Vagina (tissue), 2 donors: ENCODE measurements at places on chromosomes 7 and 10. TPM values are rescaled to one million over a fixed set of nuclear protein-coding genes. Genes with fewer than 3 reads are reported as not detected.

GRCh38 chr10:121774813-121775212, 153.0 kb downstream of the ATE1 start:
- H3K27me3 ChIP-seq, result no peaks in the 10 kb centered on the region
- no peak overlapping the region for H3K4me3 ChIP-seq
- H3K27ac ChIP-seq, result no peak overlapping the region
- no peaks in the 10 kb centered on the region for H3K4me1 ChIP-seq

DNA sequence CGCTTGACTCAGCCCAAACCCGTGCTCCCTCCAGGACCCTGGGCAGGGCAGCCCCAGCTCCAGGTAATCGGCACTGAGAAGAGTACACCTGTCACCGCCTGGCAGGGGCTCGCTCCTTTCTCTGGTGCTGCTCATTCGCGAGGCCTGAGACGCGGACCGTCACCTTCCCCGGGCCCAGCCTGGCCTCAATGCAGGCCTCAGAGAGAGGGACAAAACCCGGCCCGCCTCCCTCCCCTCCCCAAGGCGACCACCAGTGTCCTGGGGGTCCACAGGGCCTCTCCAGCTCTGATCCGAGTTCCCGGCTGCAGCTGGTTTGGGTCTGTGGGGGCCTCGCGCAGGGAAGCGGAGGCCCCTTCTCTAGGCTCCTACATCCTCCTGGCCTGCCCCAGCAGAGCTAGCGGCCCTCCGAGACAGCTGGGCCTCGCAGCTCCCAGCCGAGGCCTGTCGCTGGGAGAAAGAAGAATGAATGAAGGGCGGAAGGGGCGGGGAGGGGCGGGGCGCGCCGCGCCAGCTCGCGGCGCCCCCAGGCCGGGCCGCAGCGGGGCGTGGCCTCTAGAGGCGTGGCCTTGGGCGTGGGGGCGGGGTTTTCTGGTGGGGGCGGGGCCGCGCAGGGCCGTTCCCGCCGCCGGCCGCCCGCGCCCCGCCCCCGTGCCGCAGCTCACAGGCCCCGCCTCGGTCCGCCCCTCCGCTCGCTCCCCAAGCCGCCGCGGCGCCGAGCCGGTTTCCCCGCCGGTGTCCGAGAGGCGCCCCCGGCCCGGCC, at the start of gene LIMK1:
Gene LIMK1 (plus strand): TSS at position 688 of the 760 bp plus-strand sequence. CDS start 187 bp downstream, outside the sequence.
- H3K27ac ChIP-seq, result peak within 1 kb of the TSS; percentile 86
- peaks cover 35% of the 10 kb centered on the region for H3K4me1 ChIP-seq
- no peaks in the 10 kb centered on the region for H3K27me3 ChIP-seq
- peaks cover 7% of the 10 kb centered on the region for H3K36me3 ChIP-seq
- peak within 1 kb of the TSS; percentile 71 for H3K4me3 ChIP-seq

DNA sequence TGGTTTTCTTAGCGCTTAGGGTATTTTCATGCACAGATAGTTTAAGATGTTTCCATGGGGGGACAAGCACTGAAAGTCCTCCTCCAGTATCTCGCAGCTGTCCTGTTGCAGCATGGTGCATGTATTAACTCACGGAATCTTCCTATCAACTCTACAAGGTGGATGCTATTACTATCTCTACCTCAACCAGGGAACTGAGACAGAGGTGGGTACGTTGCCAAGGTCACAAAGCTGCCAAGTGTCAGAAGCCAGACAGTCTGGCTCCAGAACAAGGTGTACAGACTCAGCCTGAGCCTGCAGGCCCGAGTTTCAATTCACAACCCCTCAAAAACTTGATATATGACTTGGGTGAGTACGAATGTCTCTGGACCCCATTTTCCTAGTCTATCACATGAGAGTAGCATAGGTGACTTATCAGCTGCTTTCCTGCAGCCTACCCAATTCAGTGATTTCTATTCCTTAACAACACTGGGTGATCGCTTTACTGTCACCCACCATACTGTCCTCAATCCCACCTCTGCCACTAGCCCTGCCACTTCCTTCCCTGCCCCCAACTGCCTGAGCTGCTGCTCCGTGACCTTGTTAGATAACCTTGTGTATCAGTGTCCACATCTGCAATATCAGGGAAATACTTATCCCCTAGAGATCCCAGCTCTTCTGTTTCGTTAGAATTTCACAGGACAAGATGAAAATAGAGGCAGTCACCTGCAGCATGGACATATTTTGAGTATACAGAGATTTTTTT, 92.1 kb downstream of the ABCC2 start:
- H3K27me3 ChIP-seq, result no peaks in the 10 kb centered on the region
- H3K36me3 ChIP-seq, result peaks cover 39% of the 10 kb centered on the region
- no peak overlapping the region for H3K4me3 ChIP-seq
- H3K27ac ChIP-seq, result no peak overlapping the region
- H3K4me1 ChIP-seq, result no peaks in the 10 kb centered on the region

- no peaks in the 10 kb centered on the region for H3K27me3 ChIP-seq
- H3K4me3 ChIP-seq, result no peak overlapping the region
Measured at GRCh38 chr7:2331707-2332106, 17.5 kb upstream of the SNX8 start.

- H3K4me1 ChIP-seq, result peaks cover 23% of the 10 kb centered on the region
- no peak for DNase-seq
- peaks cover 7% of the 10 kb centered on the region for H3K27me3 ChIP-seq
- no peak overlapping the region for H3K27ac ChIP-seq
- H3K36me3 ChIP-seq, result no peaks in the 10 kb centered on the region
Measured at GRCh38 chr7:139479620-139480019, 3.9 kb downstream of the KLRG2 start.

ASAH2 gene
- 2.5 TPM for total RNA-seq
